ENCODE measurements at places on chromosomes 12 and 14.
A peak's percentile ranks its signal among the peaks of the same experiment; 100 is the strongest.

DNA sequence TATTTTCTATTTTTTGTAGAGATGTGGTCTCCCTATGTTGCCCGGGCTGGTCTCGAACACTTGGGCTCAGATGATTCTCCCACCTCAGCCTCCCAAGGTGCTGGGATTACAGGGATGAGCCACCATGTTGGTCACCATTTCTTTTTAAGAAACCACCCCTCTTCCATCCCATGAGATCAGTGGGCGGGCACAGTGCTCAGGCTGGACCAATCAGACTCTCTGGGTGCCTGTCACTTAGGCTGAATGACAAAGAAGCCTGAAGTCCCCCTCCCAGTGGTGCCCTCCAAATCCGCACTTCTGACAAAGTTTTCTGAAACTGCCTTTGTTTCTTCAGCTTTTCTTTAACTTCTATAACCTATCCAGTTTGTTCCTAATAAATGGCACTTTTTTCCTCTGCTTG is 48.2 kb downstream of the CALM1 start:
- DNase-seq = no peak

DNA sequence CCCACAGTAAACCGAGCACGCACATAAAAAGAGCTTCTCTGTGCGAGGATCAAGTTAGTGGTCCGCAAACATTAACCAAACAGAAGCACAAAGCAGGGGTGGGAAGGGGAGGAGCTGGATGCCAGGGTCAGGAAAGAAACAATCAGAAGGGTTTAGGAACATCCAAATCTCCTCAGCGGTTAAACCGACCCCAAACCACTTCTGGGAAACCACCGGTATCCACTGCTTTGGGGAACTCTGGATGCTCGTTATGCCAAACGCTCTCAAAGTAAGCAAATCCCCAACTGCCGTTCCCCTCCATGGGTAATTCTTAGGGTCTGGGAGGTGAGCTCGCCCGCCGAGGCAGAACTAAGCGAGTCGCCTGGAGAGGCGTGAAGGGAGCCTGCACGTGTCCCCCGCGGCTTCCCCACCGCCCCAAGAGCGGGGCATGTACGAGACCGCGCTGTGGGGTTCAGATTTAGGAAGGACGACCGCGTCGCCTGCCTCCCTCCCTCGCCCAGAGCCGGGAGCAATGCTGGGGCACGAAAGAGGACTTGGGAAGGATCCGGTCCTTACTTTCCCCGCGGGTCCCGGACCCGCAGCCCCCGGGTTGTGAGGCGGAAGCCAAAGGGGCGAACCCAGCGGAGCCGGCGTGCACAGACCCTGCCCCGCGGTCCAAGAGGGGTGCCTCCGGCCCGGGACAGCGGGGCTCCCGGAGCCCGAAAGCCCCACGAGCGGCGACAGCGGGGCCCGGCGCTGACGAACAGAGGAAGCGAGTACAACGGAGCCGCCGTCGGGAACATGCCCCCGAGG is 711 bp downstream of the SBNO1 start:
- DNase-seq = peak; percentile 41

GRCh38 chr14:68962681-68963080 is 16.4 kb downstream of the ACTN1 start:
- no peak for DNase-seq

GRCh38 chr12:12534975-12535374 is 27.7 kb downstream of the DUSP16 start:
- no peak for DNase-seq

- DNase-seq = no peak
Measured at GRCh38 chr14:100070310-100070709, 5.1 kb downstream of the EVL start.

DNA sequence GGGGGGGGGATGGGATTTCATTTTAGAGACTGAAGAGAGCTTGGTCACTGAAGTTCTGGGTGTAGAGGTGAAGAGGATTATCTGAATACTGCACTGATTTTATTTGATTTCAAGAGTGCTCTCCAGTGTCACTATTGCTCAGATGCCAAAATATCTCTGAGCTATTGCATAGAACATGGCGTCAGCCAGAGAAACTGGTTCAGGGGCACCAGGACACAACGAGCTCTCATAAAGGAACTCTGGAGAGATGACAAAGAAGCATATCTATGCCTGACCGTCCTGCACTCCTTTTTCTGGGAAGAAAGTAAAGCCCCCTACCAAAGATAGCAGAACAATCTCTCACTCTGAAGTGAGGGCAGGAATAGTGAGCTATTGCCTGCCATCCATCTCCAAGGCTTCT is 2.0 kb downstream of the SLC7A8 start:
- DNase-seq = no peak

- DNase-seq = no peak
Measured at GRCh38 chr14:97581016-97581415, 783.8 kb downstream of the VRK1 start.

GRCh38 chr12:98466640-98467400 is 48.6 kb upstream of the TMPO start:
- no peak for DNase-seq

DNA sequence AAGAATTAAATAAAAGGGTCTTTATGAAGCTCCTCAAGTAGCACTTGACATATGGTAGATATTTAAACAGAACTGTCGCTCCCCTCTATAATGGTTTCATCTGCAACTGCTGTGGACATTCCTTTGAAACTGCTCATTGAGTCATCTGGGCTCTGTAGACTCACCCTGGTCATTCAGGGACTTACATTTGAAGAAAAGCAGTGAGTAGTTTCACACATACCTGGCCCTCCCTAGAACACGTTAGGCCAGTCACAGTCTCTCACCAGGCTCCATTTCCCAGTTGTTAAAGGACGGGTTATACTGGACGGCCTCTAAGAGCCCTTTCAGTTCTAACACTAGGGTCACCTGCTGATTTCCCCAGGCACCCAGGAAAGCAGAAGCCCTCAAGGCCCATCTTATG is 217.0 kb downstream of the BCL11B start:
- peak; percentile 11 for DNase-seq

- DNase-seq = no peak
Measured at GRCh38 chr12:103128862-103129501, 171.5 kb downstream of the ASCL1 start.

GRCh38 chr12:127396734-127397133 is 870.2 kb upstream of the TMEM132C start:
- no peak for DNase-seq

GRCh38 chr12:109169686-109170085 is 53.3 kb downstream of the ACACB start:
- no peak for DNase-seq

DNA sequence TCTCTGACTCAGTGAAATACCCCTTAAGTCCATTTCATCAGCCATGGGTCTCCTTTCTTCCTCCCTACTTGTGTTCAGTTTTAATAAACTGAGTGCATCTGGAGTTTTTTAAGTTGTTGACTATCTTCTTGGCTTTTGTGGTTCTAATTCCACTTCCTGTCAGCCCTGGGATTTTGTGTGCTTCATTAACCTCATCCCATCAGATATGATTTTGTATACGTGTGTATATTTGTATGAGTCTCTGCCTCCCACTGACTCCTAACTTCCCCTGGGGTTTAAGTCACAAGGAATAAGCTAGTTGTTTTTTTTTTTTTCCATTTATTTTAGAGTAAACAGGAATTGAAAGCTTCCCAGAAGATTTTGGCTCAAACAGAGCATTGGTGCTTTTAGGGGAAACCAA is 62.7 kb downstream of the TTLL5 start:
- no peak for DNase-seq

GRCh38 chr12:48878548-48878947 is 12.9 kb upstream of the RND1 start:
- no peak for DNase-seq

GRCh38 chr12:103672401-103673119 is 85.5 kb downstream of the STAB2 start:
- DNase-seq = no peak

DNA sequence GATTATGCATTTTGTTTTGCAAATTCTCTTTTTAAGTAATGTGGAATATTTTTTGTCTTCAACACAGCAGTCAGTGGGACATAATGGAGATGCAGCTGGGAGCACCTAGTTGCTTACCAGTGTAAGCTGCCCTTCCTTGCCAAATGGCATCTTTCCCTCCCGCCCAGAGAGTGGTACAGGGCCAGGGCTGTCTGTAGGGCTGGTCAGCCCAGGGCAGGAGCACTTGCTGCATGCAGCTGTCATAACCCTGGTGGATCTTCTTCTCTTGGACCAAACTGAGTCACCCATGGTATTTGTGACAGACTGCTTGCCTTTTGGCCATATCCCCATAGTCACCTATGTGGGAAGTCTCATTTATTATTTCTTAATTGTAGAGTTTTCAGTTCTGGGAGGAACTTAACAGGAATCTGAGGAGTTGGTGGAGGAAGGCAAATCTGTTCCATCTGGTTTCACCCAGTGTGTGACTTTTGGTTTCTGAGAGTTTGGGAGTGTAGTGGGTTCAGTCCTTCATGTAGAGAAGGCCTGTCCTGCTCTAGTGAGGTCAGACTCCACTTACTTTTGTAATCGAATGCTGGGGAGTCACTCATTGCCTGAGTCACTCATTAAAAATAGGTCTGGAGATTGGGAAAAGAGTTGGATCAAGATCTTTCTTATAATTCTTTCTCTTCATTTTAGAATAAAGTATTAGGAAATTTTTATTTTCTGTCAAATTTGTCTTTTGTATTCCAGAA is 62.0 kb upstream of the ASPG start:
- DNase-seq = no peak

- no peak for DNase-seq
Measured at GRCh38 chr12:68447797-68448260, 115.7 kb upstream of the MDM1 start.

DNA sequence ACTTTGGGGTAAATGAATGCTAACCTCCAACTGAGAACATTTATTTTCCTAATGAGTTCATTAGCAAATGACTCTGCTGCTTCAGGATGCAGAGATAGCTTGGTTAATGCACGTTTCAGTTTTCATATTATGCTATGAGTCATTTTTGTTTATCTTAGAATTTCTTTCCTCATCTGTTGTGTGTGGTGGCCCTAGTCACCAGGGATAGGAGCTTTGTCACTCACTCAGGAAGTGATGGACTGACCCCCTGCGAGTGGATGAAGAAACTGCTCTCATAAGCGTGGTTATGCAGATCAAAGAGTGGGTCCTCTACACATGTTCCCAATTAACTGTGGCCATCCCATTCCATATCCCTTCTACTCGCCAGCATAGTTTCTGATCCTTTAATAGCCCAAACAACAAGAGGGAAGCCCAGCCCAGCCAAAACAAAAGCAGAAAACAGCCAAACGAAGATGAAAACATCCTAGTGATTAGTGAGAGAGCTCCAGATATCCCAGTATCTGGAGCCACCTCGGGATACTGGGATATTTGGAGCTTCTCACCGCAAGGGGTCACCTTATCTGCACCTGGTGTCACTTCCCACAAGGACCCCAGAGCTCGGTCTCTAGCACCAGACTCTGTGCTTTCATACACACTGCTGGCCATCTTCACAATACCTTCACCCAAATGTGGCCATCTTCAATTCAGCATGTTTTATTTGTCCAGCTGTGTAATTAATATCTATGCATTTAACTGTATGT is 8.6 kb downstream of the TC2N start:
- no peak for DNase-seq

All from SJSA1 (cell line).